ENCODE measurements at places on chromosomes 2 and 18.

DNA sequence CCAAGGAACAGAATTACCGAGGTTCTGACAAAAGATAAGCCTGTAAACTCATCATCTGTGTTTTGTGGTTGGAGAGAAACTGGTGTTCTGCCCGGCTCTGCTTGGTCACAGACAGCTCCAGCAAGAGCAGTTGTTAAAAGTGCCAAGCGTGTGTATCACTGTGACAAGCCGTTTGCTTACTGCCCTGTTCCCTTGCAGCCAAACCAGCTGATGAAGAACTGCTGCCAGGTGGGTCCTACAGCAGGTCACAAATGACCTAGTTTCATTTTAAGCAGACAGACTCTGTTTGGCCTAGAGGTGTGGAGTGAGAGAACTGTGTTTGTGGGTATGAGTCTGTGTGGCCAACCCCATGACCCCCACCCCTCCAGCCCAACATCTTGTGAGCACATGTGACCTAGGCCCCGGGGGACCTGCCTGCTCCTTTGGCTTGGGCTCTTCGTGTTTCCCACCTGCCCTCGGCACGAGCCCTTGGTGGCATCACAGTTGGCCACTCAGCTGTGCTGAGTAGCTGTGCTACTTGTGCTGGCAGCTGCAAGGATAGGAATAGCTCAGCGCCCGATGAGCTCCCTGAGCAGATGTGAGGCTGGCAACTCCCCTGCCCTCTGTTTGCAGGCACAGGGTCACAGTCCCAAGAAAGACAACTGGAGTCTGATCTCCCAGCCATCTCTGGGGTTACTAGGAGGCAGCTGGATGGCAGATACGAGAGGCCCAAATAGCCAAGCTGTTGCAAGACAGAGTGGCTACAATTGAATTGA lies 9.7 kb downstream of the OXER1 start:
- no peak for DNase-seq

GRCh38 chr2:159549234-159549633 lies 67.1 kb downstream of the BAZ2B start:
- DNase-seq, result no peak

DNA sequence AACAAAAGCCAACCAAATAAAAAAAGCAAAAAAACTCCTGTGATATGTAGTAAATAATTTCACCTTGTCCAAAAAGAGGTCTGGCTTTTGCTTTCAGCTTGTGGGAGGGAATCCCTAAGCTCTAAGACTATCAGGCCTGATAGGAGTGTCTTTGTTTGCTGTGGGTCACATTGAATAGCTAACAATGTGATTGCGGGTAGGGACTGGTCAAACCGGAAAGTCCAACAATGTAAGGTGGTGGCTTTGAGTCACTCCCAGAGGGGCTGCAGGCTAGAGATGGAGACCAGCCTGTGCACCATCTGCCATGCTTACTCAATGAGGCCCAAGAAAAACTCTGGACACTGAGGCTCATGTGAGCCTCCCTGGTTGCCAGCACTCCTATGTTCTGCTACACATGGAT lies 192.9 kb downstream of the TFCP2L1 start:
- no peak for DNase-seq

- no peak for DNase-seq
Observed at GRCh38 chr18:5582076-5582475, 38.3 kb upstream of the EPB41L3 start.

- DNase-seq, result no peak
Observed at GRCh38 chr2:67782443-67782842, 280.4 kb downstream of the C1D start.

GRCh38 chr2:108080177-108080576 lies 93.9 kb downstream of the SLC5A7 start:
- DNase-seq, result no peak

DNA sequence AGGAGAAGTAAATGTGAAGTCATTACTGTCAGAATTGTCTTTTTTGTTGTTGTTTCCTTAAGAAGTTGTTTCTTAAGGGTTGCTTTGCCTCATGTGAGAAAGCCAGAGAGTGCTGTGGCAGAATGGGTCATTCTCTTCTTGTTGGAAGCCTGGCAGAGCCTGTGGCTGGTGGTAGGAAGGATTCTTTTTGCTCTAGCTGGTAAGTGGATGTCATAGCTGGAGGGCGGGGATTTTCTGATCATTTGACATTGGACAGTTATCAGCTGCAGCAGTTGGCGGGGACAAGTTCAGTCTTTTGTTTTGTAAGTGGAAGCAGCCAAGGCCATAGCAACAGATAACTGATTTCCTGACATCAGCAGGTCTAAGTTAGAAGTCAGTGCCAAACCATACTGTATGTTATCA lies 5.5 kb upstream of the RMDN2 start:
- DNase-seq, result no peak

DNA sequence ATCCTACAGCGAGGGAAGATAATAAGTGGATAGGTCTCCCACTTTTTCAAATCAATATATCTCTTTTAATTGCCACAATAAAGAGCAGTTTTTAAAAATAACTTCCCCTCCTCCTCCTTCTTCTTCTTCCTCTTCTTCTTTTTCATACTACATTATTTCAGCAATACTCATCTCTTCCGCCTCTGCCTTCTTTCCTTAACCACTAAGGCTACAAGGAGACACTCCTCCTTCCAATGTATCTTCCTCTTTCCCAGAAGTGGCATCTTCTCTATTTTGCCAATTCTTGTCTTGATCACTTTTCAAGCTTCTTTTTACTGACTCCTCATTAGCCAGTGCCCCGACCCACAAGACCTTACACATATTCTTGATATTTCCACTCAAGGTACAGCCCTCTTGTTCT lies 546.6 kb upstream of the CHAC2 start:
- DNase-seq, result no peak

GRCh38 chr2:174292908-174293307 lies 41.8 kb upstream of the SP9 start:
- no peak for DNase-seq
